ENCODE measurements at places on chromosomes 13 and 19. TPM values are rescaled to one million over a fixed set of nuclear protein-coding genes. Genes with fewer than 3 reads are reported as not detected.
A peak's percentile ranks its signal among the peaks of the same experiment; 100 is the strongest.

DNA sequence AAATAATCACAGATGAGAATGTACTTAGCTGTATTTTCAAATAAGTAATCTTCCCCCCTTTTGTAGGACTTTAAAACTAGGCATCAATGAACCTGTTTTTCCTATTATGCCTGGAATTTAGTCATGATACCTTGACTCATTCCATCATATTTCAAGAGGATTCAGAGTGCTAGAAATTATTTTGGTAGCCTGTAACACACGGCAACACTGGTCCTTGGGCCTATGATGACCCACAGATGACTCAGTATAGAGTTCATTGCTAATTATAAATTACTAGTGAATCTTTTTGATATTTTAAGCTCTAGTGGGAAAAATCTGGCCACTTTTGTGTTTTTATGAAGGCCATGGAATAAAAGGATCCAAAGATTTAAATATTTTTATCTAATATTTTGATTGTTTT is 26.0 kb upstream of the GARRE1 start:
- peak; percentile 22 for DNase-seq

DNA sequence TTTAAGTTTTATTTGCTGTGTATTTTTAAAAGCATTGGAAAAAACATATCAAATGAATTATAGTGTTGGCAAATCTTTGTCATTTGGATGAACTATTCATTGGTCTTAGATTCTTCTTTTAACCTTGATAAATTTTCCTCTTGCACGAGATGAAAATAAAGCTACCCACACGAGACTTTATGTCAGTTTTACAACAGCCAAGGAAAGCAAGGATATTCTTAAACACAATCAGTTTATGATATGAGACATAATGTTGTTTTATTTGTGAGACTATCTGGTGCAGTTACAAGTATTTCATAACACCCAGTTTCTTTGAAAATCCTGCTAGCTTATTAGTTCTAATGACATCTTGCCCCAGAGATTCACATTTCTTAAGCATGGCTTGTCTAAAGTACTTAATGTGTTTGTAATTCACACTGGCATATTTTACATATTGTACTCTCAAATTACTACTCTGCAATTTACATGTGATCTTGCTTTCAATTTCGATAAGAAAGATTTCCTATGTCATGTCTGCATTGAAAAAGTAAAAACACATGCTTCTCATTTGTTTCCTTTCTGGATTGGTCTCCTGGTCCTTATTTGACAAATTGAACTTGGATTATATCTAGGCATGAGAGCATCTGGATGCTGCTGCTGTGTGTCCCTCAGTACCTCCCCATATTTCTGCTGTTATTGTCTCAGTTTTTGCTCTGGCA is 955.5 kb upstream of the PCDH9 start:
- DNase-seq: no peak

DNA sequence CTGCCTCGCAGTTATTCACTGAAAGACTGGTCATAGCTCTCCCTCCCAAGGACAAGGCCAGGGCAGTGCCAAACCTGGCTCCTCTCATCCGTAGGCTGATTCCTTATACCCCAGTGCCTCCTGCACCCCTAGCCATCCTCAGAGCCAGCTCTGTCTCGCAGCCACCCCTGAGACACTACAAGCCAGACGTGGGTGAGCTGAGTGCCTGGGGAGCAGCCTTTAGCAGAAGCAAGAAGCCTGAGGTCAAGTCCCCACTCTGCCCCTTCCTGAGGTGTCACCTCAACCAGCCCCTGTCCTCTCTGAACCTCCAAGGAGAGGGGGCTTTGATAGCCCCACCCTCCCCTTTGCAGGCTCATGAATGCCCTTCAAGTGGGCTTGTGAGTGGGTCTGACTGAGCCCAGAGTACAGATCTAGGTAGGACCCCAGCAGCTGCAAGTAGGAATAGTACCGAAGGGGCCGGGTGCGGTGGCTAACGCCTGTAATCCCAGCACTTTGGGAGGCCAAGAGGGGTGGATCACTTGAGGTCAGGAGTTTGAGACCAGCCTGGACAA is 14.8 kb upstream of the AKAP8L start:
- no peak for DNase-seq

DNA sequence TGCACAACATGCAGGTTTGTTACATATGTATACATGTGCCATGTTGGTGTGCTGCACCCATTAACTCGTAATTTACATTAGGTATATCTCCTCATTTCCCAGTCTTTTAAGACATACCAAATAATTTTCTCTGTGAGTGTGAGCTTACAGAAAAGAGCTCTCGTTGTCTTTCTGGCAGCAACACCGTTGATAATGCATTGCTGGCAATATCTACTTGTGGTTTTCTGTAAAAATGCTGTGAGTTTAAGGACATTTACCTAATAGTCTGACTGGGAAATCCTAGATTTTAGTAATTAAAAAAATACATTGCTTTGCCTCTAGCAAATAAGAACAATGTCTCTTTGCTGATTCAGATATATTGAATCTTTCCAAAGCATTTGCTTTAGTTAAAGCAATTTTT is 8.4 kb downstream of the IGFL3 start:
- DNase-seq: no peak

DNA sequence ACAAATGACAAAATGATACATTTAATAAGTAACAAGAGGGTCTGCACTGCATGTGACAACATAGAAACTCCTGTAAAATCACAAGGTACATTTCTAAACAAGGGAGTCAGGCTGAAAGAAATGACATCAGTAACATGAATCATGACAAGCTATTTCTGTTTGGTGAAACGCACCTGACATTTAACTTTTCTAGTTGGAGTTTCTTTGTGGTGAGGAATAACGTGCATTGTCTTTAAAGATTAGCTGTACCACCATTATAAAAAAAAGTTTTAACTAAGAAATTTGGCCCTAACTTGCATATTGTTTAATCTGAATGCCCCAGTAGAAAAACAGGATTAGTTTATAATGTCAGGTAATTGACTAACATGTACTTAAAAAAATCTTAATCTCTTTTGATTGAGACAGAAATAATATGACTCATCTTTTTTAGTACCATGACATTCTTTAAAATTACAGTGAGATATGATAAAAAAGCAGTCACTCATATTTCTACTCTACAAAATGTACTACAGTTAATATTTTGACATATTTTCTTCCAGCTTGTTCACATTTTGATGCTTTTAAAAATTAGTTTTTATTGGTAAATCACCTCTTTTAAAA is 418.2 kb downstream of the KLF12 start:
- no peak for DNase-seq

GRCh38 chr13:101283782-101284181 is 132.5 kb downstream of the NALCN start:
- DNase-seq: no peak

DNA sequence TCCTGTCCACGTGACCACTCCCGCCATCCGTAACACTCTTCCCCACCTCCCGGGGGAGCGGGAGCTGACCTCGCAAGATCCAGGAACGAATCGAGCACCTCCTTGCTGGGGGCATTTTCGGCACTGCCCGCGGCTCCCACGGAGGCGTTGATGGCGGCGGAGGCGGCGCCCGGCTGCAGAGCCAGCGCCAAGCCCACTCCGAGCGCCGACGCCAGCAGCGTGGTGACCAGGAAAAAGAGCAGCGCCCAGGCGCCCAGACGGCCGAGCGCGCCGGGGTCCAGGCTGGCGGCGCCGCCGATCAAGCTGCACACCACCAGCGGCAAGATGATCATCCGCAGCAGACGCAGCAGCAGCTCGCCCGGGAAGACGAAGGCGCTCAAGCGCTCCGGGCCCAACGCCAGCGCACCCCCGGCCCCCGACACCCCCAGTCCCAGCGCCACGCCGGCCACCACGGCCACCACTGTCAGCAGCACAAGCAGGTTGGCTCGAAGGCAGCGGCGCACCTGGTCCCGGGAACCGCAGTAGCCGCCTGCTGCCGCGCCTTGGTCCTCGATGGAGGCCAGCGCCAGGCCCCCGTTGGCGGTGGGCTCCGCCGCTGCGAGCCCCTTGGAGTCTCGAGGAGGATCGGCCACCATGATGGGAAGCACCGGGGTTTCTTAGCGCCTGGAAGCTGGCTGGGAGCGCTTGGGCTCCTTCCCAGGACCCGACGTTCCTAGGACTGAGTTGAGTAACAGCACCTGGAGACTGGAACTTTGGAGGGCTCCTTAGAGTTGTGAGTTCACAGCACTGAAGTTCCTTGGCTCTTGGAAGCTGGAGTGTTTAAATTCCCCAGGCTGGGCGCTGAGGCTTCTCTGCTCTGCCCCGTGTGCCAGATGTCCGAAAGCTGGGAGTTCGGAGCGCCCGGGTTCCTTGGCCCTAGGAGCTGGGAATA is 798 bp downstream of the SLC1A5 start:
- peak; percentile 57 for DNase-seq

Gene CBY2
- total RNA-seq: not detected

Gene PRTN3
- not detected for total RNA-seq

Gene GIPR
- total RNA-seq: 0.65 TPM

Gene ZNF547
- 1.4 TPM for total RNA-seq

Gene PTPRS
- total RNA-seq: 102 TPM

Gene PLA2G4C
- 3.3 TPM for total RNA-seq
